ENCODE measurements at places on chromosomes 12 and 14.

GRCh38 chr12:3071107-3071506 lies 6.1 kb upstream of the TSPAN9 start:
- DNase-seq = no peak

DNA sequence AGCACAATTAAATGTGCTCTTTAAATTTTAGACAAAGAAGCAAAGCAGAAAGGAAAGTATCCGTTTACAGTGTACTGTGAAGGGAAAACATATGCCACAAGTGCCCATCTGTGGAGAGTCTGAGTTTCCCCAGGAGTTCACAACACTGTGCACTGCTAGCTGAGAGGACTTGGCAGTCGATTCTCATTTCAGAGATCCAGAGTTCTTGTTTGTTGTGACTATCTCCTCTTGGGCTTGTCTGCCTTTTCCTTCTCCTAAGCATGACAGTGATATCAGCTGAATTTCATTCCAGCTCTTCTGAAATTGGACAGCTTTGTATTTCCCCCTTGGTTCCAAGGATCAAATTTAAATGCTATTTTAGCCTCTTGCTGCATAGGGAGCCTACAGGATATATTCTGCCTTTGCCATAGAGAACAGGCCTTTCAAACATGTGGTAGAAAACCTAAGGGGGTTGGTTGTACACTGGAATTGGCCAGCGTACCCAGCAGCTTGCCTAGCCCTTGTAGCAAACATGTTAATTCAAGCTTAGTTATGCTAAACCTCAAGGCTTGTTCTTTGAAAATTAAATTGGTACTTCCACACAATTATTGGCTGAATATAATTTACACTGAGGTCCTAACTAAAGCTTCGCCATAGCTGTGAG lies 259.2 kb upstream of the NOVA1 start:
- no peak for DNase-seq

GRCh38 chr12:71214511-71215285 lies 56.9 kb upstream of the TSPAN8 start:
- no peak for DNase-seq

DNA sequence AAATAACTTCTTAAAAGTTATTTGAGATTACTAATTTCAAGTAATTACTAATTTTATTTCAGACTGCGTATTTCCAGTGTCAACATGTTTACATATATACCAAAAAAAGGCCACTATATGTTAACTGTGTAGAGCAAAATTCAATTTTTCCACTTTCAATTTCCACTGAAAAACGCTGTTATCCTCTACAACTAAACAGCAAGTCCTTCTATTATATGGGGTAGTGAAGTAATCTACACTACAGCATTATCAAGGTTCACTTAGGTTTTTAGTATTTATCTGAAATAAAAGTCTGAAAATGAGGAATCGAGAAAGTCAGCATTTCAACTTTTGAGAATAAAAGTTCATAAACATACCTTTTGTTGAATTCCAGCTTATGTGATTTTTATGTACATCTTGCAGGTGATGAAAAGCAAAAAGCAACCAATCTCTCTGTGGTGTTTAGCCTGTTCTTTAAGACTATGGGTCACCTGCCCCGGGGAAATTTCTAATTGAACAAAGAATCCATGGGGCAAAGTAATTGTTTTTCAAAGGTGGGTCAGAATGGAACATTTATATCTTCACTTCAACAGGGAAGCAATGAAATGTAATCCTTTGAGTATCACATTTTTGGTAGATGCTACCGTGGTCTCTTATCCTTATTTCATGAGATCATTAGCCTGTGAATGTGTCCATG lies 3.3 kb downstream of the BTG1 start:
- DNase-seq = no peak

DNA sequence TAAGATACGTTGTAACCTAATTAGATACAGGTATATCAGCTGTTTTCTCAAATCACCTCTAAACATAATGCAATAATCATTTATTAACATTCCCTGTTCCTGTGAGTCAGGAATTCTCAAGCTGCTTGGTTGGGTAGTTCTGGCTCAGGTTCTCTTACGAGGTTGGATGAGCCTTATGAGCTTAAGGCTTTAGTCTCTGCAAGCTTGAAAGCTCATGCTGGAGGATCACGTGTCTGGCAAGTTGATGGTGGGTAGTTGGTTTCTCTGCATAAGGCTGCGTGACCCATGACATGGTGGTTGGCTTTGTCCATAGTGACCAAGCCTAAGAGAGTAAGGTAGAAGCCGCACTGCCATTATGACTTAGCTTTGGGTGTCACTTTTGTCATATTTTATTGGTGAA lies 62.0 kb downstream of the PLEKHA5 start:
- DNase-seq = no peak

DNA sequence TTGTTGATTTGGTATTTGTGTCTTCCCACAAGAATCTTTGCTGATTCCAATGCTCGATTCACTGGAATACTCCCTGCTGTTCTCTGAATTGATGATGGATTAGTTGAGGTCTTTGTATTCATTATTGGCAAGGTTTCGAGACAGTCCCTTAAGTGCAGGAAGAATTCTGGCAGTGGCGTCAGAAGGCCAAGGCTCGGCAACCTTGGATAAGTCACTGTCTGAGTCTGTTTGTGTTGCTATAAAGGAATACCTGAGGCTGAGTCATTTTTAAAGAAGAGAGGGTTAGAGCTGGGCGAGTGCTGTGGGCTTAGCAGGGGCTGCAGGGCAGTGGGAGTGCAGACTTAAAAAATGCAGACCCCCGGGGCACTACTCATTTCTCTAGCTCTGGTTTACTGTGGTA lies 56.9 kb downstream of the CHST11 start:
- no peak for DNase-seq

GRCh38 chr12:66697404-66697803 lies 18.5 kb upstream of the GRIP1 start:
- no peak for DNase-seq

DNA sequence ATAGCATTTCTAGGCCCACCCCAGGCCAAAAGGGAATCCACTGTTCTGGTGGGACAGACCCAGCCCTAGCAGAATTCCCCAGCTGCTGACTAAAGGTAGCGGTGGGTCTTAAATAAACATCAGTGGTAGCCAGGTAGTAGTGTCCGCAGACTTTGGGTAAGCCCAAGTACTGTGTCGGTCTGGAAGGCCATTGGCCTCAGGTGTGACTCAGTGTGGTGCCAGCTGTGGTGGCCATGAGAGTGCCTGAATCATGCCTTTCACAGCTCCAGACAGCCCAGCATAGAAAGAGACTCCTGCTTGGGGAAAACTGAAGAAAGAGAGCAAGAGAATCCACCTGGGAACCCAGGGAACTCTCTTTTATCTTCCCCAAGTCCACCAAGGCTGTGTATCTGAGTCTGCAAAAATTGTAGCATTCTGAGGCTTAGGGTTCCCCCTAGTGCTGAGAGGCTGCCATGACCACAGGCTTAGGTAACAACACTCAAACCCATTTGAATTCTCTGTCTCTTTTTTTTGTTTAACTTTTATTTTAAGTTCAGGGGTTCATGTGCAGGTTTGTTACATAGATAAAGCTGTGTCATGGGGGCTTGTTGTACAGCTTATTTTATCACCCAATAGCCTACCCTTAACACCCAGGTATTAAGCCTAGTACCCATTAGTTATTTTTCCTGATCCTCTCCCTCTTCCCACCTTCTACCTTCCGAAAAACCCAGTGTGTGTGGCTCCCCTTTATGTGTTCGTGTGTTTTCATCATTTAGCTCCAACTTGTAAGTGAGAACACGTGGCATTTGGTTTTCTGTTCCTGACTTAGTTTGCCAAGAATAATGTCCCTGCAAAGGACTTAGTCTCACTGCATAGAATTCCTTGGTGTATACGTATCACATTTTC lies 16.7 kb upstream of the CD163L1 start:
- DNase-seq = peak; percentile 57

DNA sequence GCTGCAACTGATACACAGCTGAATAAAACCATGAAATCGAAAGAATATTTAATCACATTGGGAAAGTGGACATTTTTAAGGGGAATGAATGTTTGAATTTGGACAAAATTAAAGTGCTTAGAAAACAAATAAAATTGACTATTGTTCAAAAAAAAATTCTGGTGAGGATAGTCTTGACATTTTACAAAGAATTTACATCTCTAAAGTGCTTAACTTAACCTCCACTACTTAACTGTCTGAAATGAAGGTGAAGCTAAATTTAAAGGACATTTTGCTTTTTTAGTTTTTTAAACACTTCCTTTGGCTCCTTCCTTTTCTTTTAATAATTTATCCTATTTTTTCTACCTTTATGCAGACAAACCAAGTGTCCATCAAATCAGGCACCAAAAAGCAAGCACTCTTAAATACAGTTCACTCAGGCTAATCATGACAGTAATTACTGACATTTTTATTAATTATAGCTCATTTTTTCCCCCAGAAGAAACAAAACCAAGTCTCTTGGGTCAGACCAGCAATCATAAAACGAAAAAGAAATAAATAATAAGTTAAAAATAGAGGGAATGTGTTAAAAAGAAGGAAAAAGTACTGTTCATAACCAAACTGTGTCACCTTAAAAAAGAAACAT lies 5.7 kb upstream of the CCND2 start:
- no peak for DNase-seq

GRCh38 chr12:130461839-130462557 lies 124.3 kb downstream of the PIWIL1 start:
- DNase-seq = no peak
